Activated effector memory CD4-positive, alpha-beta T cell treated with Interleukin-2 at 50 U/mL for 16 hours (primary cell): ENCODE measurements at places on chromosomes 1 and 21.

DNA sequence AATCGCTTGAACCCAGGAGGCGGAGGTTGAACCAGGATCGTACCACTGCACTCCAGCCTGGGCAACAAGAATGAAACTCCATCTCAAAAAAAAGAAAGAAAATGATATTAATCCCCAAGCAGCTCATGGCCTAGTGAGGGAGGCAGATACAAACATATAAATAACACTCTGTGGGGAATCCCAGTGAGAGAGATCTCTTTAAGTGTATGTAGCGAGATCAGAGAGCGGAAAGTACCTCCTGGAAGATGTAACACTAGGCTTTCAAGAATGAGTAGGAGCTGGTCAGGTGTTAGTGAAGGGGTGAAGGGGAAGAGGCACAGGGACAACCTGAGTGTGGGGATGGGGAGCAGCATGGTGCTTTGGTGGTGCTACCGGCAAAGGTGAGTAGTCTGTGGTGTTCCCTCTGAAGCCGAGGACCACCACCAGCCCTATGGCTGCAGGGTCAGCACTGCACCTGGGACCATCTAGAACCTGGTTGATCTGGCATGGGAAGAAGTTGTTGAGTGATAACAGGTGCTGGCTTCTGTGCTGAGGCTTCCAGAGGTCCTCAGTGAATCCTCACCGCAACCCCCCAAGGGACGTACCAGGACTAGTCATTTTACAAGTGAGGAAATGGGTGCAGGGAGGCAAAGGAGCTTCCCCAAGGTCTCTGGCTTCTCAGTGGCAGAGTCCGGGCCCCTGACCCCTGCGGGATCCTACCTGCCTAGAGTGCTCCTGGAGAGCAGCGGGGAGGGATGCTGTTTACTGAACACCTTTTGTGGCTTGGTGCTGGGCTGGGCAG is 367.6 kb upstream of the VAMP3 start:
- no peak for DNase-seq

DNA sequence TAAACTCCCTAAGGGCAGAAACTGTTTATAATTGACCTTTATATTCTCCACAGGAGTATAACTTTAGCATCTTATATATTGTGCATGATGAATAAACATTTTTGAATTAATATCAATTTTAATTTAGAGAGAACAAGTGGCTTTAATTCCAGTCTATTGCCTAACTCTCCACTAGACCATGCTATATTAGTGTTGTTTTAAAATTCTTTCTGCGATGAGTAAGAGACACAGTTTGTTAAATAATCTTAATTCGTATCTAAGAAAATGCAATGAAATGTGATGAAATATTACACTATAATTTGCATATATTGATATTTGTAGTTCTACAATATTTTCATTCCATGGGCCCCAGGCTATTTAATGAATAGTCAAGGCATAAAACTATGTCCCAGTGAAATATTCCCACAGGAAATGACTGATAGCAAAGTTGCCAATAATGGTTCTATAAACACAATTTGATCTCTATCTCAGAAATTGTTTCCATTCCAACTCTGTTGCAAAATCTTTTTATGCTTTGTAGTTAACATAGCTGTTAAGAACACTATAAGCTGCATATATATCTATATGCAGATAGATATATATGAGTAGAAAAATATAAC is 2.9 kb upstream of the SYDE2 start:
- no peak for DNase-seq

GRCh38 chr1:150210706-150211105 is 25.2 kb downstream of the ANP32E start:
- DNase-seq = no peak

DNA sequence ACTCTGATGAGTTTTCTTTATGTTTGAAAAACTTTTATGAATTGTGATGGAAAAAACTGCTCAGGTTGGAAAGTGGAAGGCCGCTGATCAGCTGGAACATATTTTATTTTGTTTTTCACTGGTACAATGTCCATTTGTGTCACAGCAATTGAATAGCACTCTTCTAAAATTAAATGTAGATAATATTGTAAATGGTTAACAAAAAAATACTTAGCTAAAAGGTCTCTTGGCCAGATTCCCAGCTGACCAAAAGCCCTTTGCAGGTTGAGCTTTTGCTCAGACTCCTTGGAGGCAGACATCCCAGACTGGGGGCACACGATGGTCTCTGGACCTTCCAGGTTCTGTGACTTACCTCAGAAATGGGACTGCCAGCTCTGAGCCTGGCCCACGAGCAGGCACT is 26.3 kb downstream of the SAMD13 start:
- no peak for DNase-seq

- no peak for DNase-seq
These were observed at the start of gene SLC6A17 for GRCh38 chr1:110150330-110151174. Gene SLC6A17 (plus strand): TSS chr1:110150494. CDS start chr1:110166930, 16,436 bp downstream.

- no peak for DNase-seq
These were observed 76.4 kb upstream of the DNAH14 start for GRCh38 chr1:224852901-224853568.

DNA sequence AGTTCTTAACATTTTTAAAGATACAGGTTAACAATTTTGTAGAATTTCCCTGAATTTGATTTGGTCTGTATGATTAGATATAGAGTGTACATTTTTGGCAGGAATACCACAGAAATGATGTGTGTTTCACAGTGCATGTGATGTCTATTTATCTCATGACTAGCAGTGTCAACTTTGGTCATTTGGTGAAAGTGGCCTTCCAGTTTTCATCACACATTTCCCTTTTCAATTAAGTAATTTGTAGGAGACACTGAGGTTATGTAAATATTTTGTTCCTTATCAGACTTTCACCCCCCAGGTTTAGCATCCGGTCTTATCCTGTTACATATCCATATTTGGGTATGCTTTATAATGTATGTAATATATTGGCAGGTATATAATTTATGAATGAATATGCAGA is 41.8 kb downstream of the MAP3K7CL start:
- no peak for DNase-seq

GRCh38 chr1:64171797-64172281 is 31.6 kb upstream of the UBE2U start:
- no peak for DNase-seq

DNA sequence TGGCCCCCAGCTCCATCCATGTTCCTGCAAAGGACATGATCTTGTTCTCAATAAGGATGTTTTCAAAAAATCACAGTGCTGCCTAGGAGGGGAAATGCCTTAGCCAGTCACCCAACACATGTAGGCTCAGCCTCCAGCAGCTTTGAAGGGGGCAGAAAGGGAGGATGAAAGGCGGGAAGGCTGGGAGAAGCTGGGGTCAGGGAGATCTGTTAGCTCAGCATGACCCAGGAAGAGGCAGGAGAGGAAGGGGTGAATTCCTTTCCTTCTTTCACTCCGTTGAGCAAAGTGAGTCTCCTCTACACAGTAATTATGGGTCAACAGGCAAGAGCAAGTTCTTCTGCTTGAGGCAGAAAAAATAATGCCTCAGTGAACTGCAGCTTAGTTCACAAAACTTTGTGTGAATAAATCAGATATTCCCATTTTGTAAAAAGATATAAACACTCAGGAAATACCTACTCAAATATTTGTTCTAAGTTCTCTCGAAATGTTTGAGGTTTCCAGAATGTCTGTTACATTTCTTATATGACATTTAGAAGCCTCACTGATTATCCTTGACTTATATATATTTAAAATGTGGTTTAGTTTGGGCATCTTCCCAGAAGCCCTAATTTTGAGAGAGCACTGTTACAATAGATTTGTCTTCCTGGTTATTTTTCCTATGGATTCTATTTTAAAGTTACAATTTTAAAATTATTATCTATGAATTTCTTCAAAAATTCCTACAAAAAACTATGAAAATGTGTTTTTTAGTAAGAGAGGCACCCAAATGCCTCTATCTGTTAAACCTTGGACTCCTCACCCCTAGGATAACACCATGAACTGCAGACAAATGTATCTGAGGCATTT is 116.8 kb downstream of the KCNJ6 start:
- no peak for DNase-seq

DNA sequence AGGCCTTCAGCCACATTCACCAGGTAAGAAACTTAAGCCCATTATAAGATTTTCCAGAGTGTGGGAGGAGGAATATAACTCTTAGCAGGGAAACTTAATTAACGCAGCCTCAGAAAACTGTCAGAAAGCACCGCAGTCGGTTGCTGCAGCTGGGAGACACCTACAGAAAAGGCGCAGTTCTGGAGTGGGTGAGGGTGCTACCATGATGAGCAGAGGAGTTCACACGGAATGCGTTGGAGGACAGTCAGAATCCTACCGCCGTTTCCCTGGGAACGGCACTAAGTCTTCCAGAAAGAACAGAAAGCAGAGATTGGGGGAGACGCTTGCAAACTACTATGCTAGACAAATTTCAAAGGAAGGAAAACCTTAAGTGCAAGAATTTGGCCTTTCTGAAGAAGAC is 6.4 kb downstream of the ACTN2 start:
- DNase-seq = no peak

DNA sequence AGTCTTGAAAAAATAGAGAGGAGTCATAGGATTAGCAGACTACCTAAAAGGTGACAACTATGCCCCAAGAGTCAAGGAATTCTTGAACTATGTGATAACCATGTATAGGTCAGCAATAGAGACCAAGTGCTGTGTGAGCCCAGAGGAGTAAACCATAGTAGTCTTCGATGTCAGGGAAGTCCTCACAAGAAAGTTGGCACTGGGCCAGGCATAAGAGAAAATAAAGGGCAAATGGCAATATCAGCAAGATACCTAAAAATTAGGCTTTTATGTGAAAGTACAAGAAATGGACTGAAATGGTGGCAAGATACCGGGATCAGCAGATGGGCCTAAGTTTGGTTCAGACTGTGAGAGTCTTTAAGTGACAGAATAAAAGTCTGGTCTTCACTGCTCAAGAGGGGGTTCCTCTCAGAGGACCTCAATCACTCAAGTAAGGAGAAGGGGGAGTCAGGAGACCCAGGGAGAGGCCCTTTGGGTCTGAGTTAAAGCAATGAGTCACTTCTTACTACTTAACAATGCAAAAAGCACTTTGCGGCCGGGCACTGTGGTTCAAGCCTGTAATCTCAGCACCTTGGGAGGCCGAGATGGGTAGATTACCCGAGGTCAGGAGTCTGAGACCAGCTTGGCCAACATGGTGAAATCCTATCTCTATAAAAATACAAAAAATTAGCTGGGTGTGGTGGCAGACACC is 95.0 kb downstream of the TEX35 start:
- DNase-seq = no peak

- no peak for DNase-seq
These were observed 108.5 kb downstream of the DENND1B start for GRCh38 chr1:197666769-197667285.

DNA sequence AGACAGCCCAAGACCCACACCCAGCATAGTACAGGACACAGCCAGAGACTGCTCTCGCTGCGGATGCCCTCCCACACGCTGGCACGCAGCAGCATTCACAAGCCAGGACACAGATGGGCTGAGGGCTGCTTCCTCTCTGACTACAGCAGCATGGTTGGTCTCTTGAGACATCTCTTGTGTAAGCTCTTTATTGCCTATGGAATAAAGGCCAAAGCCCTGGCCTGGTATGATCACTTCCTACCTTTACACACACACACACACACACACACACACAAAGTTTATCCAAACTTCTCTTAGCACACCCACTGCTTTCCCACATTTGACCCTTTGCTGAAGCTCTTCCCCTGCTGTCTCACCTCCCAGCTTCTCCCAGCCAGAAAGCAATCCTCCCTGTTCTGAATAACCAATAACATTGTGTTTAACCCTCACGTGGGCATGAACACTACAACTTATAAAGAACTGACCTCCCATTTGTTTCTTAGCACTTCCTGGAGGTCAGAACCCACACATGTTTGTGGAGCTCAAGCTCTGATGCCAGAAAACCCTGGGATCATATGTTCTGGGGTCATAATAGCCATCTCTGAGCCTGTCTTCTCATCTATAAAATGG is 1.2 kb upstream of the LUZP1 start:
- no peak for DNase-seq

DNA sequence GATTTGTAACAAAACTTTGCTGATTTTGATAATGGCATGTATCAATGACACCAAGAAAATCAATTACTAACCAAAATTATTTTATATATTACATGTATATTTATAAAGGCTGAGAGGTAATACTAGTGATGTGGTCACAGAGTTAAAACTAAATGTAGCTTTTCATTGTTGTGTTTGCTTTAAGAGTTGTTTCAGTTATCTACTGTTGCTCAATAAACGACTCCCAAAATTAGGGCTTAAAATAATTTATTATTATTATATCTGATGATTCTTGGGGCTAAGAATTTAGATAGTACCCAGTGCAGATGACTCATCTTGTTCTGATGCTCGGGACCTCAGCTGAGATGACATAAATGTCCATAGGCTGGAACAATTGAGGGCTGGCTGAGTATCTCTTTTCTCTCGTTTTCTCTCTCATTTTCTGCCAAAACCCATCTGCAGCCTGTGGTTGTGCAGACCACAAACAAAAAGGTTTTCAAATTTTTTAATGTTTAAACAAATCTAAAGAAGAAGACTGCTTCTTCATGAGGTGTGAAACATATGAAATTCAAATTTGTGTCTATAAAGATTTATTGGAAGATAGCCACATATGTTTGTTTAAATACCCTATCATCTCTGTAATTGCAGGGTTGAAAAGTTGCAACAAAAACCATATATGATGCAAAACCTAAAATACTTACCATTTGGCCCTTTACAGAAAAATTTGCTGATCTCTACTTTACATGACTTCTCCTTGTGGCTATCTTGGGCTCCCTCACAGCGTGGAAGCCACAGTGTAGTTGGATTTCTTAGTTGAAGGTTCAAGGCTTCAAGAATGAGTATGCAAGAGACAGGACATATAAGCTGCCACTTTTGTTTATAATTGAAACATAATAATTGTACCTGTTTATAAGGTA is 14.8 kb upstream of the PTPRC start:
- DNase-seq = no peak

DNA sequence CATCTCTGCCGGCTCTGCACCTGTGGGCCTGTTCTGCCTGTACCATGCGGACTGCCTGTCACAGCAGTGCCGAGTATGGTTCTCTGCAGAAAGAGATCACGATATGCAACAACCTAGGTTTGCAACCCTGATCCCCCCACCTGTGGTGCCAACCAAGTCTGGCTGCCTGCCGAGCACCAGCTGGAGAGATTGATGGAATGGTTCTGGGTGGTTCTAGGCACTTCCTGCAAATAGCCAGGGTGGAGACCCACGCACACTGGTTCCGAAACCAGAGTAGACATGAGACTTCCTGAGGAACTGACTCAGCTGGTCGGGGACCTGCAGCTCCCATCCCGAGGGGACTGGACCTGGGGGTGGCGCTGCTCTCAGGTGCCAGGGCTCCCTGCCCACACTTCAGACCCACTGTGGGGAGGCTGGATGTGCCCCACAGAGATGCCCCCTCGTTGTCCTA is 5.4 kb downstream of the TPRG1L start:
- DNase-seq = no peak

- DNase-seq = no peak
These were observed 27.4 kb downstream of the RAD54L start for GRCh38 chr1:46275030-46275337.

- no peak for DNase-seq
These were observed 3.5 kb downstream of the TGFB2 start for GRCh38 chr1:218348628-218349071.

- no peak for DNase-seq
These were observed 78.2 kb downstream of the NFIA start for GRCh38 chr1:61160526-61160925.

DNA sequence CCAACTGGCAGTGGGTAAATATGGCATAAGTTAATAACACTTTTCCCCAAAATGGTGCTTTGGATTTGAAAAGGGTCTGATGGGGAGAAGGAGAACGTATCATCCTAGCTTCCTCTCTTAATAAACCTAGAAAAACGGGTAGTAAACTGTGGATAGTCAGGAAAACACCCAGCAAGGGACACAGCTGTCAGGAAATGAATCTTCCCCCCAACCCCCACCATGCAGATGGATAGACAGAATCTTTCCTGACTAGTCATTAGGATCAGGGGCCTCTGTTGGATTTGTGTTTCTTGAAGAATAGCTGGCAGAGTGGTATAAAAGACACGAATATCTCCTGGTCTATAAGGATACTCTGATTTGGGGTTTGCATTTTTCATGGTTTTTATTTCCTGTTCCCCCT is 22.5 kb upstream of the LAX1 start:
- no peak for DNase-seq
